Stimulated activated CD8-positive, alpha-beta memory T cell treated with anti-CD3 and anti-CD28 coated beads, Interleukin-2, amount 100 ng/mL, for 48 hours (primary cell): ENCODE measurements at places on chromosomes 1 and 21.

DNA sequence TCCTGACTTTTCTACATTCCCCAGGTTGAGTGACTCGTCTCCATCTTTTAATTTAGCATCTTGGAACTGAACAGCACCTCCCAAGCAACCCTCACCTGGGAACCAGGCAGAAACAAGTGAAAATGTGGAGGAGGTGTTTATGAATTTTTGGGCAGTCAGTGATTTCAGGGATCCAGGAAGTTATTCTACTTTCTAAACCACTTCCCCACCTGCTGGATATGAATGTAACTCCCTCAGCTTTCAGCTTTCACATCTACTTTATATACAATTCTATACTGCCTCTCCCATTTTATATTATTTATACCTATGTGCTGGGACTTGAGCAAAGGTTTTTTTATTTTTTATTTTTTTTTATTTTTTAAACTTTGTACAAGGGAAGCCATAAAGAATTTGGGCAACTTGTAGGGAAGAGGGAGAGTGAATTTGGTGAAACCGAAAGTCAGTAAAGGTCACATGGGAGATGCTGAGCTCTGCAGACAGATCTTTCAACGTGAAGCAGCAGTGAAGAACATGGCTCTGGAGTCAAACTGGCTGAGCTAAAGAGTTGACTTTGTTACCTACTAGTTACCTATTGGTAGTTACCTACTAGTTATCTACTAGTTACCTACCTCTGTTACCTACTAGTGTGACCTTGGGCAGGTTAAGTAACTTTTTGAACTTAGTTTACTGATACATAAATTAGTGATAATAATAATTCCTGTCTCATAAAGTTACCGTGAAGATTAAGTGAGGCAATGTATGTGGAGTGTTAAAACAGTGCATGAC, 45.5 kb downstream of the DDR2 start:
- DNase-seq, result no peak

DNA sequence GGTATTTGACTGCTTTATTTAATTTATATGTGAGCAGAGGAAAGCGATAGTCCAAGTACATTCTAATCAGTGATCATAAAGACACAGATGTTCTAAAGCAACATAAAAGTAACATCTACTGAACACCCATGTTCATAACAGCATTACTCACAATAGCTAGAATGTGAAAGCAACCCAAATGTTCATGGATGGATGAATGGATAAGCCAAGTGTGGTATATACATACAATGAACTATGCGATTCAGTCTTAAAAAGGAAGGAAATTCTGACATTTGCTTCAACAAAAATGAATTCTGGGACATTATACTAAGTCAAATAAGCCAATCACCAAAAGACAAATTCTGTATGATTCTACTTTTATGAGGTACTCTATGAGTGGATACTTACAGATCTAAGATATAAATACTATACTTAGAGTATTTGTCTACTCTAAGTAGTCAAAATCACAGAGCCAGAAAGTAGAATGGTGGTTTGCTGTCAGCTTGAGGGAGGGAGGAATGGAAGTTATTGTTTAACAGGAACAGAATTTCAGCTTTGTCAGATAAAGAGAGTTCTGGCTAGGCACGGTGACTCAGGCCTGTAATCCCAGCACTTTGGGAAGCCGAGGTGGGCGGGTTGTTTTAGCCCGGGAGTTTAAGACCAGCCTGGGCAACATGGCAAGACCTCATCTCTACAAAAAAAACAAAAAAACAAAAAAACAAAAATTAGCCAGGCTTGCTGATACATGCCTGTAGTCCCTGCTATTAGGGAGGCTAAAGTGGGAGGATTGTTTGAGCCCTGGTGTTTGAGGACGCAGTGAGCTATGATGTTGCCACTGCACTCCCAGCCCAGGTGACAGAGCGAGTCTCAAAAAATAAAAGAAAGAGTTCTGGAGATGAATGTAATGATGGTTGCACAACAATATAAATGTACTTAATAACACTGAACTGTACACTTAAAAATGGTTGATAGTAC, 79.7 kb upstream of the ARHGAP29 start:
- no peak for DNase-seq

DNA sequence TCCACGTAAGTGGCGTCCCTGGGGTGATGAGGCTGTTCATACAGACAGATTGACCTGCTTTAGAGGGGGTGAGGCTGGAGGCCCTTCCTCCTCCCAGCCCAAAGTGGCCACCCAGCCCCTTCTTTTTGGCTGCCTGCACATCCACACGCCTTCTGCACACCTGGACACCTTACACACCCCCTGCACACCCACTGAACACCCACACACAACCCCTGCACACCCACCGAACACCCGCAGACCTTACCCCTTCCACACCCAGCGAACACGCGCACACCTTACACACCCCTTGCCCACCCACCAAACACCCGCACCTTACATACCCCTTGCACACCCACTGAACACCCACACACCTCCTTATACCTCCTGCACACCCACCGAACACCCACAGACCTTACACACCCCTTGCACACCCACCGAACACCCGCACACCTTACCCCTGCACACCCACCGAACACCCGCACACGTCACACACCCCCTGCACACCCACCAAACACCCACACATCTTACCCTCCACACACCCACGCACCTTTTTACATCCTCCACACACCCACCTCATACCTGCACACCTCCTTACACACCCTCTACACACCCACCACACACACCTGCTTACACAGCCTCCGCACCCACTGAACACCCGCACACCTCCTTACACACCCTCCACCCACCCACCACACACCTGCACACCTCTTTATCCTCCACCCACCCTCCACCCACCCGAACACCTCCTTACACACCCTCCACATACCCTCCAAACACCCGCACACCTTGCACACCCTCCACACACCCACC, 37.7 kb downstream of the COQ8A start:
- no peak for DNase-seq

DNA sequence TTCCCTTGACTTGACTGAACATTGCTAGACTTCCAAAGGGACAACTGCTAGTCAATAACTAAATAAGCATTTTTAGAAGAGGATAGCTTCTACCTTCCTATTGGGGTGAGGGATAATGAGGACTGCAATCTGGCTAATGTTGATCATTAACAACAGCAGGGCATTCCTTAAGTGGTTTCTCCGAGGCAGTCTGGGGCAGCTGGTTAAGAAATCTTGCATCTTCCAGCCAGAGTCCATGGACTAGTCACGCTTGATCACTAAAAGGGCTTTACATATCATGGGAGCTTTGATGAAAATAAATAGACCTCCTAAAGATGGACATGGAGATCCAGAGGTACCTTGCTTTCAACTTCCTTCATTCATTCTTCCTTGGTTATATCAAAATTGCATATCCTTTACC, 329.4 kb upstream of the ESRRG start:
- DNase-seq, result no peak

- no peak for DNase-seq
Measured at GRCh38 chr1:161962091-161962887, 61.4 kb downstream of the OLFML2B start.

GRCh38 chr1:68338081-68338480, 105.8 kb upstream of the WLS start:
- no peak for DNase-seq
